ENCODE measurements at places on chromosomes 6 and 20.

GRCh38 chr6:143165315-143165855 is 104.7 kb downstream of the AIG1 start:
- no peak for DNase-seq

- no peak for DNase-seq
These were observed 95.6 kb downstream of the SNX5 start for GRCh38 chr20:17872959-17873358.

DNA sequence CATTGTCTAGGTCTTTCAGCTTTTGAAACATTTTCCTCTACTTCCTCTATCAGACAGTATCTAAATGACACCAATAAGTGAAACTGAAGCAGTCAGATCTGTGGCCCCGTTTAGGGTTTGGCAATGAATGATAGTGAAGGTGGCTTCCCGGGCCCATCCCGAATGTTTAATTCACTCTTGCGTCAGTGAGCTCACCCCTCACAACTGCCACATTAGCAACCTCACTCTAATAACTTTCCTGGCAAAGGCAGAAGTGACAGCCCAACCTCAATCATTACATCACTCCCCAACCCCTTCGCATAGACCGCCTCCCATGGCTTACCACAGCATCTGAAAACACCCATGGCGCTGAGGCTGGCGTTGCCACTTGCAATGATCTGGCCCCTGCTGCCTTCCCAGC is 92.4 kb upstream of the CD83 start:
- DNase-seq, result no peak

DNA sequence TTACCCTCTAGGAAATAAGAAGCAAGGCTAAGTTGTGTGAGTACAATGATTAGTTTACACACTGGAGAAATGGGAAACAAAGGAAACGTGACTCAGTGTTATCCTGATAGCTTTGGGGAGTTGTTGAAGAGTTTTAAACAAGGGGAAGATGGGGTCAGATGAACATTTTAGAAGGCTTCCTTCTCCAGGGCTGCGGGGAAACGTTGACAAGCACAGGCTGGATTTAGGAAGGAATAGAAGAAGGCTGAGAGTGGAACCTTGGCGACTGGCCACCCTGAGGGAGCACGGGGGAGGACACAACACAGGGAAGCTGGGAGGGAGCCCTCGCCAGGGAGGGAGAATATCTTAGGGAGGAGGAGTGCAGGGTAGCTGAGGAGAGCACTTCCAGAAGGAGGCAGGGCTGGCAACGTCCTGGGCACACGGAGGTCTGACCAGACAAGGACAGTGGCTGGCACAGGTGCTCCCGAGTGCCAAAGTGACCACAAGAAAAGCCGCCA is 134.7 kb downstream of the AIG1 start:
- DNase-seq, result no peak

GRCh38 chr6:3625980-3626563 is 125.4 kb downstream of the PXDC1 start:
- no peak for DNase-seq

GRCh38 chr6:165820934-165821333 is 157.9 kb upstream of the PDE10A start:
- no peak for DNase-seq

DNA sequence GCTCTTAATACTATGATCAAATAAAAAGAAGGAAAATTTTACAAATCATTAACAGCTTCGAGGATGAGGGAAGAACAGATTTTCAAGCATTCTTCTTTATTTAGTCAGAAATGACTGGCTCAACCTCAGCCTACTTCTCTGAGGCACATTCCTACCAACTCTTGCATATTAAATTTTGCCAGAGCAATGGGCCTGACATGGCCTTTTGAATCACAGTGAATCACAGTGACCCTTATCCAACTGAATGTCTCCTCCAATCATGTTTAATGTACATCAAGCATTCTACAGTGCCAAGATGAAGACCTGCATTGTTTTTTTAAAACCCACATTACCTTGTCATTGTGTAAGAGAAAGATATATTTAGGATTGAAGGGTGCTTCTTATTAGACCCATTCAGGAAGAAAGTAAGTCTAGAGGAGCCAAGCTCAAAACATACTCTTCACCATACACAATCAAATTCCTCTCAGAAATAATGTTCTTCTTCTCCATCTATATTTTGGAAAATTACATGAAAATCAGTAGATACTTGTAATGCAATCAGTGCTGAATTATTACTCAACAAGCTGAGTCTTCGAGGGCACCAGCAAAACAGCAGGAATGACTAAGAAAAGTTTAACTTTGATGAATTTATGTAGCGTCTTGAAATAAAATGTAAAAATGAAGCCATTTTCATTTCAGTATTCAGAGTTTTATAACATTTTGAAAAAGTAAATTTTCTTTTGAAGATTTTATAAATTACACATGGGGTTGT is 44.1 kb upstream of the MOXD1 start:
- no peak for DNase-seq

- DNase-seq, result no peak
These were observed 14.3 kb upstream of the C20orf144 start for GRCh38 chr20:33647603-33648395.

DNA sequence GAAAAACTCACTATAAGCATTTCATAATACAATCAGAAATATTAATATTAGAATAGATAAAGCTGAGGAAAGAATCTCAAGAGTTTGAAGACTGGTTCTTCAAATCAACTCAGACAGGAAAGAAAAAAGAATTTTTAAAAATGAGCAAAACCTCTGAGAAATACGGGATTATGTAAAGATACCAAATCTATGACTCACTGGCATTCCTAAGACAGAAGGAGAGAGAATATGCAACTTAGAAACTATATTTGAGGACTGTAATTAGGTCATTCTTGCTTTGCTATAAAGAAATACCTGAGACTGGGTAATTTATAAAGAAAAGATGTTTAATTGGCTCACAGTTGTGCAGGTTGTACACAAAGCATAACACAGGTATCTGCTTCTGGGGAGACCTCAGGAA is 665.1 kb downstream of the RNF144B start:
- DNase-seq, result no peak

GRCh38 chr6:157593596-157593995 is 212.6 kb downstream of the ZDHHC14 start:
- no peak for DNase-seq

- peak; percentile 49 for DNase-seq
These were observed 40.9 kb downstream of the PHACTR3 start for GRCh38 chr20:59645271-59645670.

GRCh38 chr6:56065408-56065807 is 182.0 kb downstream of the COL21A1 start:
- no peak for DNase-seq
